WTC11 (cell line): ENCODE measurements at places on chromosomes 7 and 10. TPM values are rescaled to one million over a fixed set of nuclear protein-coding genes. Genes with fewer than 3 reads are reported as not detected.

MYL10 gene
- total RNA-seq = not detected in 3 replicates

GRCh38 chr10:33120700-33121099 lies 162.7 kb upstream of the ITGB1 start:
- no peaks in the 10 kb centered on the region for H3K36me3 ChIP-seq
- H3K4me1 ChIP-seq = peaks cover 9% of the 10 kb centered on the region
- no peak overlapping the region for H3K4me3 ChIP-seq

SPDYE16 gene
- not detected in 3 replicates for total RNA-seq

NEUROD6 gene
- total RNA-seq = not detected in 3 replicates

- H3K27me3 ChIP-seq = no peaks in the 10 kb centered on the region; the same call in none of the 2 replicates
- no peak for DNase-seq
- no peak overlapping the region for H3K27ac ChIP-seq
- H3K36me3 ChIP-seq = no peaks in the 10 kb centered on the region
- H3K4me3 ChIP-seq = no peak overlapping the region
- H3K4me1 ChIP-seq = peaks cover 30% of the 10 kb centered on the region
Observed at GRCh38 chr10:101832325-101832771, 11.3 kb downstream of the KCNIP2 start.

NPC1L1 gene
- 0.15 to 0.18 TPM (median 0.16 TPM) in 3 replicates for total RNA-seq

GRCh38 chr7:106729720-106730385 lies 68.9 kb upstream of the CCDC71L start:
- H3K27me3 ChIP-seq = peaks cover 31% of the 10 kb centered on the region
- no peaks in the 10 kb centered on the region for H3K4me1 ChIP-seq
- H3K27ac ChIP-seq = no peak overlapping the region

CDK14 gene
- 35.0 to 57.9 TPM (median 38.3 TPM) in 3 replicates for total RNA-seq

- no peaks in the 10 kb centered on the region for H3K27me3 ChIP-seq
- no peak overlapping the region for H3K27ac ChIP-seq
- no peak overlapping the region for H3K4me3 ChIP-seq
- DNase-seq = no peak
Observed at GRCh38 chr10:19974138-19974537, 157.9 kb downstream of the PLXDC2 start.
